NCI-H524 (cell line): ENCODE measurements at places on chromosomes 1 and 21.

- no peak for DNase-seq
Measured at GRCh38 chr1:10782491-10783244, 13.8 kb downstream of the CASZ1 start.

- DNase-seq = no peak
Measured at GRCh38 chr21:43269440-43269839, 100.6 kb downstream of the CRYAA start.

- peak; percentile 62 for DNase-seq
Measured at GRCh38 chr1:155207806-155208540, at the start of gene THBS3. TSS of gene THBS3 (minus strand) at chr1:155207897. CDS start at chr1:155207876, 21 bp downstream.

DNA sequence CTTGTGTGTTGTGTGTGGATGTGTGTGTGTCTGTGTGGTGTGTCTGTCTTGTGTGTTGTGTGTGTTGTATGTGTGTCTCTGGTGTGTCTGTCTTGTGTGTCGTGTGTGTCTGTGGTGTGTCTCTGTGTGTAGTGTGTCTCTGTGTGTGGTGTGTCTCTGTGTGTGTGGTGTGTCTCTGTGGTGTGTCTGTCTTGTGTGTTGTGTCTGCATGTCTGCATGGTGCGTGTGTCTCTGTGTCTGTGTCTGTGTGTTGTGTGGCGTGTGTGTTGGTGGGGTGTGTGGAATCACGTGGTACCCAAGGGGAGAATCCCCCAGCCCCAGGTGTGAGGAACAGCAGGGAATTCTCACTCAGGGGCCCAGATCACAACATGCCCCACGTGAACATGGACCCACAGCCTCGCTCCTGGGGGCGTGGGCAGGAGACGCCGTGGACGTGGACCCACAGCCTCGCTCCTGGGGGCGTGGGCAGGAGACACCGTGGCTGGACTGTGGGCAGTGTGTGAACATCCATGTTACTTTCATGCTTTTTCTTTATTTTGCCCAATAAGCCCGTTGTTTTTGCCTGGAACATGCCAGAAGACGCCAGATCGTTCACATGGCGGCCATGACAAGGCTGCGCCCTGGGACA is 67.8 kb downstream of the SLC19A1 start:
- DNase-seq = no peak

- no peak for DNase-seq
Measured at GRCh38 chr1:1605034-1605591, 5.2 kb upstream of the FNDC10 start.

GRCh38 chr1:171263901-171264300 is 15.6 kb downstream of the FMO1 start:
- DNase-seq = no peak

GRCh38 chr1:31822766-31823165 is 6.9 kb upstream of the SPOCD1 start:
- DNase-seq = no peak

GRCh38 chr1:236124965-236125364 is 17.4 kb upstream of the GPR137B start:
- no peak for DNase-seq

DNA sequence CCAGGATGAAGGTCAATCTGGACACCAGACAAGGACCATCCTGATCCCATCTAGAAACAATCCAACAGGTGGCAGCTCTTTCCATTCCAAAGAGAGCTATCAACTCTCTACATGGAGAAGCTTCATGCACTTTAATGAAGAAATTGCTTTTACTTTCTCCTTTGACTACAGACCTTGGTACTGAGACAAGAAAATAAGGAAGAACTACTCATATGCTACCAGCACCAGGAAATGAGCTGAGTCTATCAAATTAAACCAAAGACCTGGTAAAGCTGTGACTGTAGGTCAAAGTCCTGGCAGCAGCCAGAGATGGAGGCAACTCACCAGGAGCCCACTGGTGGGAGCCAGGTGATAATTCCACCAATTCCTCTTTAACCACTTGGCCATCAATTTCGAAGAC is 64.3 kb upstream of the LRRC8B start:
- DNase-seq = no peak

DNA sequence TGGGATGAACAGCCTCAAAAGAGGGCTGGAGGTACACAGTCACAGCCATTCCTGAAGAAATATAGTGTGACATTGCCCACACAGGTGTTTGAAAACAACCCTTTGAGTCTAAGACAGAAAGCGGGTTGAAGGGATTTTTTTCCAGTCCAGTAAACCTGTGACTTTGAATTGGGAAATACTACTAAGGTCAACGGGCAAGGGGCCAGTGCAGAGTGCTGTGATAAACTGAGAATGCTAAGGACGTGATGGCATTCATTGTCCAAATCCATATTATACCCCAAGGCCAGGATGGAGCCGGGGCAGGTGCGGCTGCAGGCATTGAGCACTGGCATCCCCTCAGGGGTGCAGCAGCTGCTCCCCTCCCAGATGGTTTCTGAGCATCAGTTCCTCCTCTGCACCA is 36.6 kb downstream of the KIAA0040 start:
- DNase-seq = no peak

GRCh38 chr1:150085406-150085805 is 17.8 kb downstream of the VPS45 start:
- no peak for DNase-seq

GRCh38 chr1:66247415-66248208 is 286.3 kb upstream of the SGIP1 start:
- no peak for DNase-seq

- DNase-seq = no peak
Measured at GRCh38 chr1:226635456-226635941, 86.9 kb downstream of the STUM start.

DNA sequence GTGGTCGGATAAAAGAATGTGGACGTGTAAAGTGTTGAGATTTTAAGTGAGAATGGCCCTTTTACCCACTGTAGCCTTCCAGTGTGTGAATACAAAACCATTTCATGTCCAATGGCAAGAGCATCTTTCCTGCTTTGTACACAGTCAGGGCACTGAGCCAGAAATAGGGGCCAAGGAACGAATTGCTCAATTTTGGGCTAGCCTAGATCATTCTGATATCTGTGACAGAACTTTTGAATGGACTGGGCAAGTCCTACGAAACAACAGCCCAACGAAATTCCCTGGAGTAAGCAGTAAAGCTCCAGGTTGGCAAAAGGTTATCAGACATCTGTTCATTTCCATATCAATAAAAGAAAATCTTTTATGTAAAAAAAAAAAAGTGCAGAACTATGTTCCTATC is 5.5 kb downstream of the KIF26B start:
- DNase-seq = no peak

DNA sequence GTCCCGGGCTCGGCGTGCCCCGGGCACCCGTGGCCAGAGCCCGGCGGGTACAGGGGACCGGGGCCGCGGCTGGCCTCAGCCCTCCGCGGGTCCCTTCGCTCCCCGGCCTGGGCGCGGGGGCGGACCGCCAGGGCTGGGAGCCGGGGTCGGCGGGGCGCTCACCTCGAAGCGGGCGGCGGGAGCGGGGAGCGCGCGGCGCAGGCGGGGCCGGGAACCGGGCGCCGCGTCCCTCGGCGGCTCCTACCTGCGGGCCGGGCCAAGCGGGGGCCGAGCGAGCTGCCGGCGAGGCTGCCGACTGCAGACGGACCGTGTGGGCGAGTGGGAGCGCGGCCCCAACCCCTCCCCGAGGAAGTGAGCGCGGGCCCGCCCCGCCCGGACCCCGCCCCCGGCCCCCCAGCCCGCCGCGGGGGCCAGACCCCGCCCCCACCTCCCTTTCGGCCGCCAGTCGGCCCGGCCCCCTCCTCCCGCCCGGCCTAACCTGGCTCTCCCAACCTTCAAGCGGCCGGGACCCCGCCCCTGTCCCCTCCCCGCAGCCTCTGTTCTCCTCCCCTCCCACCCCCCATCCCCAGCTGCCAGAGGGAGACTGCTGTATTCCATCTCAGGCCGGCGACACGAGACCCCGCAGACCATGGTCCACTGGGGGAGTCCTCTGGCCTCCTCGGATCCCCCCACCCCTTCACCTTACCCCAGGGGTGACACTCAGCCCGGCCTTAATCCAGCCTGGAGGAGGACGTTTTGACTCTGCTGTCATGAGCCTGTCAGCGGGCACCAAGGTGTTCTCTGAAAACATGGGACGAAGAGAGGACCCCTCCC is at the start of gene FHL3:
FHL3 (minus strand) TSS at position 320 of the 813 bp plus-strand sequence. CDS start 6,102 bp downstream, outside the sequence.
- DNase-seq = peak; percentile 20

DNA sequence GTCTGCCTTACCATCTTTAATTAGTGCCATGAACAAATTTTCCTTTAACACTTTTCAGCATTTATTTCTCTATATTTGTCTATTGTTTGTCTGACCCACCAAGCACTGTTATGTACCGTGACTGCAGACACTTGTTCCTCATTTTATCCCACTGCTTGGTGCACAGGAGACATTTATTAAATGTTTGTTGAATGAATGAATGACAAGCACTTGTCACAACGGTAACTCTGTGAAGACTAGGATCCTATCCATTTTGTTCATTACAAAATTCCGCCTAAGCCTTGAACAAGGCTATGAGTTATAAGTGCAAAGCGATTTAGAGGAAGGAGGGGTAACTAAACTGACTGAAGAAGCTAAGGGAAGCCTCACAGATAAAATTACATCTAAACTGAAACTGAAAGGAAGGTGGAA is 379 bp upstream of the STRIP1 start:
- DNase-seq = no peak

DNA sequence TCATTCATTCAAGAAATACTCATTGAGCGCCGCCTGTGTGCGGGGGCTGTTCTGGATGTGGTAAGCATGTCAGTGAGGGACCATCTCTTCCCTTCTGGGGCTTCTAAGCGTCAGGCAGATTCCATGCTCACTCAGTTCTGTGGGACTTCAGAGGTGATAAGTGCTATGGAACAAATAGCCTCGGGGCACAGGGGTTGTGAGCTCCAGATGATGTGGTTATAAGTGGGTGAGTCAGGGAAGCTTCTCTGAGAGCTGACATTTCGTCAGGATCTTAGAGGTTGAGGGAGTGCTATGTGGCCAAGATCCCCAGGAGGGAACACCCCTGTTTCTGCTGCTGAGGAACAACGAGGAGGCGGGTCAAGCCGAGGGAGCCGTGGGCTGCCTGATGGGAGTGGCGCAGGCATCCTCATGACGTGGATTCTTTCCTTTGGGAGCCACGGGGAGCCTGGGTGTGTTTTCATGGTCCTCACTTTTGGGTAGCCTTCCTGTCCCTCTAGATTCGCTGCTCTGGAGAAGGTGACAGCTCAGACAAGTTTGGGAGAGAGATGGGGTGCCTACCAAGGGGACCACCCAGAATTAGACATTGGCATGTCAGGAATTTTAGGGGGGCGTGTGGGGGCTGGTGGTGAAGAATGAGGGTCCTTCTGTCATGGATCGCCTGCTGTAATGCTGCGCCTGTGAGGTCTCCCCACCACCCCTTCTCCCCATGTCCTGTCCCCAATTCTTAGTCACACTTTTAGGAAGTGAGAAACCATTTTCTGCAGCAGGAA is 38.5 kb downstream of the HUNK start:
- no peak for DNase-seq

- DNase-seq = no peak
Measured at GRCh38 chr1:196467230-196467925, 140.9 kb downstream of the KCNT2 start.

DNA sequence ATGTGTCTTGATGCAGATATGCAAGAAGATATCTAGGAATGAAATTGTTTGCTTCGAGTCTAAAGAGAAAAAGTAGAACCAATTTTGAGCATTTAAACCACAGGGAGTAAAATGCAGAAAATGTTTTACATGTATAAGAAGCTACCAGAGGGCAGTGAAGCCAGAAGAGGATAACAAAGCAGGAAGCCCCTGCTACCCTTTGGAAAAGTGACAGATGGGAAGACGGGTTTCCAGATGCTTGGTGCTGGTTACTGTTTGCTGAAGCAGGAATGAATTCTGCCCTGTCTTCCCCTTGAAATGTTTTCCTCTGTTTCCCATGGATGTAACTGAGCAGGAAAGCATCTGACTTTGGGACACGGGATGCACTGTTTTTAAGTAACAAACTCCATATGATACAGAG is 822.2 kb downstream of the MRPL39 start:
- peak; percentile 78 for DNase-seq

- DNase-seq = no peak
Measured at GRCh38 chr1:220703305-220703704, 13.1 kb downstream of the C1orf115 start.

DNA sequence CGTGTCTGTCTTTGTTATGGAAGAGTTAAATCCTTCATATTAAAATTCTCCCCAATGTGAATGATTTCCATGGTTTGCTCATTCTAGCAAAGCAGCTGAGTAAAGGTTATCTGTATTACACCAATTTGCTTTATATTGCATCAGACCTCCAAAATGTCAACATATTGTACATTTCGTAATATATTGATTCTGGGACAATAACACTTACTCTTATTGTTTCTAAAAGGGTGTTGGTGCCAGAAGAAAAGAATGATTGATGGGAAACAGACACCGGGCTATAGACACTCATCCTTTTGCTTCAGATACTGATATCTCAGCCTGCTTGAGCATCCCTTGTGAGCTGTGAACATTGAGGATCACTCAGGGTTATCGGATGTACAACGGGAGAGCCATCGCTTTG is 7.0 kb downstream of the NTNG1 start:
- no peak for DNase-seq

DNA sequence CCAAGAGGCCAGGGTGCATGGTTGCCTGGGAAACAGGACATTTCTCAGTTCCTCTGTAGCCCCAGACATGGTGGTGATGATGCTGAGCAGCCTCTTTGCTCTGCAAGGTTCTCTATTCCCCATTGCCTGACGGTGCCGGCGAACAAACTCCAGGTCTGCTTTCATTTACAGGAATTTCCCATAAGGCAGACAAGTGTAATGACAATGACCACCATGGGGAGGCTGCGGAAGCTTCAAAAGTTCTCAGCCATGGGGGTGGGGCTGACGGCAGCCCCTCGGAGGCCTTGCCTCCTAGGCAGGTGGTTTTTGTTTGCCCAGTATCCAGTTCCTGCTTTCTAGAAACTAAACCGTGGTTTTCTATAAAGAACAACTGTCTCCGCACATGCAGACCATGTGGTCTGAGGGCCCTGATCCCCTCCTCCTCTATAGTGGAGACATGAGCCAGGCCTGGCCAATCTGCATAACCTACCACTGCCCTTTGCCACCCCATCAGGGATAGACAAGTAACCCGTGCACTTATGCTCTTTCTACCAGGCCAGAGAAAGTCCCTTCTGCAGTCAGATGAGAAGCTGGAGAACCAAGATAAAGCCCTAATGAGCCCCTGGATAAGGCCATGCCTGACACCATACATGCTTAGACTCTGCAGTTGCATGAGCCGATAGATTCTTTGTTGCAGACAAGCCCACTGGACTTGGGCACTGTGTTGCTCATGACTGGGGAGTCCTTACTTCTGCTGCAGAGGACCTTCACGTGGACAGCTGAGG is 54.1 kb downstream of the LDLRAD2 start:
- no peak for DNase-seq

GRCh38 chr1:70083519-70083918 is 121.9 kb downstream of the LRRC40 start:
- DNase-seq = no peak

GRCh38 chr1:58165073-58165472 is 381.5 kb downstream of the OMA1 start:
- no peak for DNase-seq

- DNase-seq = peak; percentile 27
Measured at GRCh38 chr1:86741947-86742572, 37.7 kb downstream of the SH3GLB1 start.

- peak; percentile 32 for DNase-seq
Measured at GRCh38 chr1:65148548-65149350, 746 bp downstream of the AK4 start.
